ENCODE measurements at places on chromosomes 3 and 15. TPM values are rescaled to one million over a fixed set of nuclear protein-coding genes. Genes with fewer than 3 reads are reported as not detected.

GRCh38 chr15:90873998-90874605 lies 5.7 kb downstream of the FURIN start:
- DNase-seq: no peak

DNA sequence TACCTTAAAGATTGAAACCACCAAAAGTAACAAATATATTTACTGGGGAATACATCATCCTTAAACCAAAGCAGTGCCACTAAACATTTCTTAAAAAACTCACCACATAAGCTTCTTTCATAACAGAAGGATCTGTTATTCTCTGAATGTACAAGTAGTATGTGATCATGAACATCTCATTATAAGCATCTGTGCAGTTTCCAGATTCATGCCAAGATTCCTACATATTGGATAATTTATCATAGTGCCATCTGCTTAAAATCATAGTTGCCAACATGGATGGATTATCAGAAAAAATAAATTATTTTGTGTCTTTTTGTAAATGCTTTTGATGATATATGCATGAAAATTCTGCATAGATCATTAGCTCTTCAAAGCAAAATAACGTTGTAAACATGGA lies 21.8 kb upstream of the BCHE start:
- DNase-seq: no peak

DNA sequence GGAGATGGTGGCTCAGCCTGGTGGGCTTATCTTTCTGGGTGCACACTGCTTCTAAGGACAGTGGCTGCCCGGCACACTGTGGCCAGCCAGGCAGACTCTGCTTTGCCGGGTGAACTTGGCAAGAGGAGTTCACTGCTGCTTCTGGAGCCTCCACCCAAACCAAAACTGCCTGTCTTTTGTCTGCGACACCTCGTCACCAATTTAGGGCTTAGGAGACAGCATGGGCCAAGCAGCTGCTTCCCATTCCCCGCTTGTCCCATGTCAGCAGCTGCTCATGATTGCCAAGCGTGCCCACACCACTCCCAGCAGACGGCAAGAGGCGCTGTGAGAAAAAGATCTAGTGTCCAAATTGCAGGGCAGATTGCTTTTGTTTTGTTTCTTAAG lies 57.3 kb downstream of the LSM3 start:
- no peak for DNase-seq

DNA sequence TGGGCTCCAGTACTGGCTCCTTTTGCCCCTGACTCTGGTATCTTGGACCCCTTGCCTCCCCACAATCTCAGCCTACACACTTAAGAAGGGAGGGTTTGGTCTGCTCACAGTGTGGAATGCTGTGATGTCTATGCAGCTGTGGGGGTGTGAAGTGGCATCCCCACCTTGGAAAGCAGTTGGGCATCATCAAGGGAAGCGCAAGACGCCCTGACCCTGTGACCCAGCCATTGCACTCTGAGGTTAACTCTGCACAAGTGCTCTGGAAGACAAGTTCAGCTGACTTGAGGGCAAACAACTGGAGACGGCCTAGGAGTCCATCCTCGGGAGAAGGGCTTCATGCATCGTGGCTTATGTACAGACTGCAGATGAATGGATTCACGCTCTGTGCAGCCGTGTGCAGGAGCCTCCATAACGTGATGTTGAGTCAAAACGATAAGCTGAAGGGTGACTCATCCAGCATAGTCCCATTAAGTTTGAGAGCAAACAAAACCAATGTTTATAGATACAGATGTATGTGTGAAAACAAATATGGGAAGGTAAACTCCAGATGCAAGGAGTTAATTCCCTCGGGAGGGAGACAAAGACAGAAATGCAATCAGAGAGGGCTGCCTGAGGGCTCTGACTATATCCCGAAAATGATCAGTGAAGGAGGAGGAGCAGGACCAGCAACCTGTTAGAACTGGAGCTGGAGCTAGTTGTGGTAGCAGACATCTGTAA lies 86.8 kb downstream of the LSM3 start:
- DNase-seq: no peak

- no peak for DNase-seq
These were observed 98.5 kb upstream of the PSMD6 start for GRCh38 chr3:64121750-64122311.

- DNase-seq: no peak
These were observed 1.7 kb downstream of the SPCS1 start for GRCh38 chr3:52707585-52707984.

- no peak for DNase-seq
These were observed 3.8 kb downstream of the SUCNR1 start for GRCh38 chr3:151877269-151877668.

DNA sequence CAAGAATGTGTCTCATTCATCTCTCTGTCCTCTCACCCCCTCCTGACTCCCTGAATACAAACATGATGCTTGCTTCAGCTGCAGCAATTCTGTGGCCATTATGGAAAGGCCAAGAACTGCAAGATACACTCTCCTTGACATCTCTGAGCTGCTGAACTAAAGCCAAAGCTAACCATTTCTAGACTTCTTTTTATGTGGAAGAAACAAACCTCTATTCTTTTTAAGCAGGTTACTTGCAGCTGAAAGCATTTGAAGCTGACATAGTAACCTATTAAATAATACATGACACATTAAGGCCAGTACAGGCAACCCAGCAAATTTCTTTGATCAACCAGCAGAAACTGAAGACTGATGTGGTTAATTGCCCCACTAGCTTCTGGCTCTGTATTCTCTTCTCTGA lies 17.5 kb downstream of the FHIT start:
- no peak for DNase-seq

Gene CACNA1D
- 1.1 TPM for total RNA-seq

Gene TP53BP1
- total RNA-seq: 99.5 TPM

Gene SCAMP5
- total RNA-seq: 38.8 TPM

All from neural crest cell (in vitro differentiated cells).